AG10803 (cell line): ENCODE measurements at places on chromosomes 12 and 14.

GRCh38 chr14:25394791-25395391, 344.9 kb upstream of the STXBP6 start:
- DNase-seq = no peak

DNA sequence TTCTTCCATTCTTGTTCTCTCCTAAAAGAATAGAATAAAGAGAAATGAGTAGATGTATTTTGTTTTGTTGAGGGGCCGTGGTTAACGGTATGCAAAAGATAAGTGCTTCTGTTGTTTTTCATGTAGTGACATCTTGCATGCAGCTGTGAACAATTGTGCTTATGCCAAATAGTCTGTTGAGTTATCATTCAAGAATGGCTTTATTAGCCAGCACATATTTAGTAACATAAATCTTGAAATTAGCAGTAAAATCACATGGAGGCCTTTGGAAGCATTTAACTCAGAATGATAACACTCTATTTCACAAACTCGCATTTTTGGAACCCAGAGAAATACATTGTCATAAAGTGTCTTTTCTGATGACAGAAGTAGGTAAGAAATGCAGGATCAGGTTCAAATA, 1772.0 kb upstream of the FLRT2 start:
- DNase-seq = peak; percentile 37

GRCh38 chr14:76473481-76474263, 97.7 kb downstream of the ESRRB start:
- DNase-seq = no peak

DNA sequence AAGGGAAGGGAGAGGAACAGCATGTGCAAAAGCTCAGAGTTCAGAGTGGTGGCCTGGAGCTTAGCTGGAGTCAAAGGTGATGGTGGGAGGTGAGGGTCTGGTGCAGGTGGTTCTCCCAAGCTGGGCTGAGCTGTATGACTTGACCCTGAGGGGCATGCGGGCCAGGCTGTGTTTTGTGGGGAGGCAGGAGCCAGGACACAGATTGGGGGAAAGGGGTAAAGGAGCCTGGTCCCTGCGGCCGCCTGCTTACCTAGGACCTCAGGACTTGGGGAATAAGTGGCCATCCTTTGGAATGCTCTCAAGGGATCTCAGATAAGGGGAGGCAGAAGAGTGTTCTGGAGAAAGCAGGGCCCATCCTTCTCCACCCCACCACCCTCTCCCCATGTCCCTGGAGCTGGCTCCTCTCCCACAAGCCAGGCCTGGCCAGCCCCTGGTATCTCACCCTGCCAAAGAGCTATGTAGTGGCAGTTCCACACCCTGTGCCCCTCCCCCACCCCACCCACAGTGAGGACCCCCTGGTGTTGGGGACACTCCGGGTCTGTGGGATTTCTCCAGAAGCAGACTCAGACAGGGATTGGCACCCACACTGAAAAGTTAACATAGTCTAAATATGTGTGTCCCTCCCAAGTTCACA, 19.9 kb upstream of the CEP170B start:
- DNase-seq = no peak

DNA sequence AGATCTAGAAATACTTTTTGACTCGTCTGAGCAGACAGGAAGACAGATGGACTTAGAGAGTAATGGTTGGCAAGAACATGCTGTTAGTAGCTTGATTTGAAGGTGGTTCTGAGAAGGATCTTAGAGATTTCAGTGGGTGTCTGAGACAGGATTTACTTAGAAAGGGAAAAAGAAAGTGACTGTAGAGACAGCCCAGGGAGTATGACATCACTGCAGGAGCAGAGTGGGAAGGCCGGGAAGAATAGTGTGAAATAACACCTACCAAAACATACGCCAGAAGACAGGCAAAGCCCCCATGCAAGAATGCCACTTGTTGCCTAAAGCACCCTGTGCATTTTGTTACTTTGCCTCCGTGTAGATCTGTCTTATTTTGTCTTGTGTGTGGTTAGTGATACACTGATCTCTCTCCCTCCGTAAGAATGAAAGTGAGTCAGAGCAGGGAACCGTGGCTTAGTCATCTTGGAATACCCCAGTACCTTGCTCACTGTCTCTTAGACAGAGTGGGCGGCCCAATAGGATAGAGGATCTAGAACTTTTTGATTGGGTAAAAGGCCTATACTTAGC, 161.3 kb upstream of the IFNG-AS1 start:
- DNase-seq = peak; percentile 91

DNA sequence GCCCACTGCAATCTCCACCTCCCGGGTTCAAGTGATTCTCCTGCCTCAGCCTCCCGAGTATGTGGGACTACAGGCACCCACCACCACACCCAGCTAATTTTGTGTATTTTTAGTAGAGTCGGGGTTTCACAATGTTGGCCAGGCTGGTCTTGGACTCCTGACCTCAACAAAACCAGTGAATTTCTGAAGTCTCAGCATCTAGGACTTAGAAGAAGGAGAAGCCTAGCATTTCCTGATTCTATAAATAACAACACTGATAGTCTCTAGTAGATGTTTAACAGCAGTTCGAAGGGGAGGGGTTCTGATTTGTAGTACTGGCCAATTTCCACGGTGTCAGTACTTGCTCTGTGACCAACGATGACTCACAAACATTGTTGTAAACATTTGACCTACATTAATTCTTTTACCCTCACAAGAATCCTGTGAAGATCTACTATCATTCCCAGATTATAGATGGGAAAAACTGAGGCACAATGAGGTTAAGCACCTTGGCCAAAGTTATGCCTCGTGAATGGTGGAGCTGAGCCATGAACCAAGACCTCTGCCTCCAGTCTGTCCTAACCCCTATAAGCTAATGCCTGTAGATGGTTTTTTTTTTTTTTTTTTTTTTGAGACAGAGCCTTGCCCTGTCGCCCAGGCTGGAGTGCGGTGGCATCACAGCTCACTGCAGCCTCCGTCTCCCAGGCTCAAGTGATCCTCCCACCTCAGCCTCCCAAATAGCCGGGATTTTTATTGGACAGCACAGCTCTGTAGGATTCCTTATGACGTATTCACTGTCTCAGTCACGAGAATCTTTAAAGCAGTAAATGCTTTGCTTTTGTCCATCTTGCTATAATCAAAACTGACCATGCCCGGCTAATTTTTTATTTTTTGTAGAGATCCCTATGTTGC, 5.2 kb downstream of the P2RX4 start:
- peak; percentile 89 for DNase-seq

DNA sequence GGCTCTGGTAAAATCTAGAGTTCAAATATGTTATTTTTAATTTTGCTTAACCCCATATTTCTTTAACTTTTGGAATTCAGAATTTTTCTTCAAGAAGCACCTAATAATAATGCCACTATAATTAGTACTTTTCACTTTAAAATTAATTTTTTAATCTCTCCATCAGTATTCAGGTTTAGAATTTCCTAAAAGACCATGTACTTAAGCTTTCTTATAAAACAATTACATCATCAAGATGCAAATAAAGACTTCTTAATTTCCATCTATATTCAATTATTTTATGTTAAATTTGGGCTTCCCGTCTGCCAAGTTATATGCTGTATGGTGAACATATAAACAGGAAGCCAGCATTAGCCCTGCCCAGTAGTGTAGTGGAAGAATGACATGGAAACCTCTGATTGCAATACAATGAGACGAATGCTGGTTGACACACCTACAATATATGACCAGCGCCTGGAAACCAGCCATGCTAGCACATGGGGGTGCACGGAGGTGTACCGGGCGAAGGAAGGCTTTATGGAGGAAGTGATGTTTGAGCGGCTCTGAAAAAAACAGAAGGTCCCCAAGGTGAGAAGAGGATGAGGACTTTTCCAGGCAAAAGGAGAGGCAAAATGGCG, 82.2 kb downstream of the LLPH start:
- DNase-seq = no peak

GRCh38 chr14:70726651-70727375, 82.5 kb downstream of the MAP3K9 start:
- no peak for DNase-seq

- DNase-seq = no peak
Measured at GRCh38 chr12:31605531-31605930, 14.6 kb upstream of the DENND5B start.

DNA sequence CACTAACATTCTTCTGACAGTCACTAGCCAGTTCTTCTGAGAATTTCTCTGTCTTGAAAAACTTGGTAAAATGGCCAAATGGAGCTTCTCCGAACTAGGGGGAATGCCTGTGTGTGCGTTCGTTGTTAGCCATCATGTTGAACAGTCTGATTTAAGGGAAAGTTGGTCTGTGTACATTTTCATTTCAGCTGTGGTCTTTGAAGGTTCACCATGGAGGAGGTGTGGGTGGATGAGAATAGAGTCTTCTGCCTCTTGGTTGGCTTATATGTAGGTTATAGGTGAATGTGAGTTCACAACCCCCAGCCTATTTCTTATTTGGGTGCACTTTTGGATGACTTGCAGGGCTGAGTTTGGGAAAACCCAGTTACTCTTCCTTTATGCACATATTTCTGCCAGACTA, 12.9 kb downstream of the ETV6 start:
- no peak for DNase-seq

DNA sequence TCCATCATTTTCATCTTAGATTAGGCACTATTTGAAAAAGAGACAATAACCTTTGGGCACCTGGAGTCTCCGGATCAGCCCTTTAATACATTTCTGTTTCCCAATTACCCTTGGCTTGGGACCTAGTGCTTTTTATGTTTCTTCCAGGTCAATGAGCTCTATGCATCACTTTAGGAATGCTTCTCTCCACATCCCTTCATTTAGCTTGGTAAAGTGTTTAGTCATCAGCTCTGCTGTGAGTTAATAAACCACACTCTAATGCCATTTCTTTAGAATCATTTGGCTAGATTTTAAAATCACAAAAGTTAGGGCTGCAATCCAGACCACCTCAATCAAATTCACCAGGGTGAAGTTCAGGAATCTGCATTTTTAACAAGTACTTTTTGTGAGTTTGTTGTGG, 41.7 kb downstream of the RASSF9 start:
- DNase-seq = peak; percentile 52

DNA sequence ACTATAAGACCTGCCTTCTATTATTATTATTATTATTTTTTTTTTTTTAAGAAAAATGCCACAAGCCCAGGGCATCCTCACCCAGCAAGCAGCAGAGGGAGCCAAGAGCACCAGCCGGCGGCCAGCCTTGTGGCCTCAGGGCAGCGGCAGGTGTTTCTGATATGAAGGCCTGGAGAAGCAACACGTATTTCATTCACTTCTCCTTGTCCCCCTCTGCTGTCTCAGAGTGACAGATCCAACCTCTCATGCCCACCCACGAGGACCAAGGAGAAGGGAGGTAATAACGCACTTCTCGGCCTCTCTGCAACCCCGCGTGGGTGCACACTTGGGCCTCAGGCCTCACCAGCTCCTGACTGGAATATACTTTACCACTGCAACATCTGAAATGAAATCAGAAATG, 25.4 kb downstream of the CDC42BPB start:
- peak; percentile 11 for DNase-seq

- no peak for DNase-seq
Measured at GRCh38 chr14:96586921-96587822, 85.0 kb downstream of the PAPOLA start.

DNA sequence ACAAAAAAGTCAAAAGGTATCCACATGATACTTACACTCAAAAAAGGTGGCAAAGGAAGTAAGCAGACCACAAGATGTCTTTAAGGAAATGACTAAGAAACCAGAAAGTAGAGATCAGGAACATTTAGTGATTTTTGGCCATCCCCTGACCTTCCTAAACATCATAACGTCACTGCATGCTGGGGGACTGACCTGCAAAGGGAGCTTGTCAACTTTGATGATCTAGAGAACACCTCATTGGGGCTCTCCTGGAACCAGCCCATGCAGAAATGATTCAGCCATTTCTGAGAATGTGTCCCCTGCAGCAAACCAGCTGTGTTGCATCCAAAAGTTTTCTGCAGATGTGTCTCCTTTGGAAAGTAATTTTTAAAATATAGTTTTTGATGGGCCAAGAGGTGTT, 152.2 kb upstream of the RASSF8 start:
- no peak for DNase-seq

DNA sequence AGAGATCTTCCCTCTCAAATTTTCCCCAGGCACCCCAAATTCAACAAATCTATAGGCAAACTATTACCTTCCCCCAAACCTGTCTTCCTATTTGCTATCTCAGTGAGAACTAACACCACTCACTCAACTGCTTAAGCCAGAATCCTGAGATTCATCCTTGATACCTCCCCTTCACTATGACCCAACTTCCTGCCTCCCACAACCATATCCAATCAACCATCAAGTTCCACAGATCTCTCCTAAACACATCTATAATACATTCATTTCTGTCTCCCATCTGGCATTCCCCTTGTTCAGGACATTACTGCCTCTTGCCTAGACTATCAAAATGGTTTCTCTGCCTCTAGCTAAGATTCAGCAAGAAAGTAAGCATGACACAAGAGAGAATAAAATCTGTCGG, 21.3 kb downstream of the YAF2 start:
- DNase-seq = no peak

DNA sequence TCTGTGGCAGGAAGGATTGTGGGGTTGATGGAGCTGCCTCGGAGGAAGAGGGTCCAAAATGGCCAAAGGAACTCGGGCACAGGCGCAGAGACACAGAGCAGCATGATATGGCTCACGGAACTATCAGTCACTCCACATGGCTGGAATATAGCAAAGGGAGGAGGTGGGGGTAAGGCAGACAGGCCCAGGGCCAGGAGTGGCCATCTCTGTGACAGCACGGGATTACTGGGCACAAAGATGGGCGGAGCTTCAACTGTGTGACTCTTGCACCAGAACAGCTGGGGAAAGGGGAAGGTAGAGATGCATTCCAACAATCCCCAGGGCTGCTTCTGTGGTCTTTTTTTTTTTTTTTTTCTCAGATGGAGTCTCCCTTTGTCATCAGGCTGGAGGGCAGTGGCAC, 24.8 kb upstream of the EML1 start:
- DNase-seq = peak; percentile 80

- DNase-seq = no peak
Measured at GRCh38 chr14:34147461-34147860, 196.6 kb upstream of the EGLN3 start.
